ENCODE measurements at places on chromosomes 6 and 20.

GRCh38 chr6:100420711-100421110, 44.0 kb downstream of the SIM1 start:
- peak; percentile 65 for DNase-seq

DNA sequence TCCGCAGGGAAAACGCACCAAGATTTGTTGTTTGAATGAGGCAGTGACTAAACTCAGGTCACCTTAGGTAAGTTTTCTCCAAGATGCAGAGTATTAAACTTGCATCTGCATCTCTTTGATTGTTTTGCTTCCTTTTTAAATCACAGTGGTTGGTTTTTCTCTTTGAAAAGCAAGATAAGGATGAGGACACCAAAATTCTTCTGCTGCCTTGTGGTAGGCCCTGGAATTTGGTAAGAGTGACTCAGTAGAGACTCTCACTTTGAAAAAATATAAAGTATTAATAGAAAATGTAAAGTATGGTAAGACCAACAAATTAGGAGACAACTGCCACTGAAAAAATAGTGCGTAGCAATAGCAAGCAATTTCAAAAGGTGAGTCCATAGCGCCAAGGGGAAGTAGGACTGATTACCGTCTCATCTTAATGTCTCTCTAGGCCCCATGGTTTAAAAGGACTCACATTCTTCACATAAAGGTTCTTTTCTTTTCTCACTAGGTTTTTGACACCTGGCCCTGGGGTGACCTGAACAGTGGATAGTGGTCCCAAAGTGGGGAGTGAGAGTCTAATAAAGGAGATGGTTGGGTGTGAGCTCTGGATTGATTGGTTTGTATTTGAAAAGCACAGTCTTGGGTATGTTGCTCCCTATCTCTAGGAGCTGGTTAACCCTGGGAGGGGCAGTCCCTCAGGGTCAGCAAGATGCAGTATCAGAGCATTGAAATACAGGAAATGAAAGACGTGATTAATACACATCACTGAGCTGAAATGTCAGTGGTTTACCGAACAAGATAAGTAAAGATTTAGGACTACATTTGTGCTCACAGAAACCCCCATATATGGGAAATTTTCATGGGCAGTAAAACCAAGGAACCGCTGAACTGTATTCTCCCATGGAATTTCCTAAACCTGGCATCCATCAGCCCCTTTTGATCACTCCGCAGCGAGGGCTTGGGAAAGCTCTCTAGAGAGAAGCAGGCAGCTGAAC, 221.2 kb downstream of the SLC24A3 start:
- DNase-seq = no peak

DNA sequence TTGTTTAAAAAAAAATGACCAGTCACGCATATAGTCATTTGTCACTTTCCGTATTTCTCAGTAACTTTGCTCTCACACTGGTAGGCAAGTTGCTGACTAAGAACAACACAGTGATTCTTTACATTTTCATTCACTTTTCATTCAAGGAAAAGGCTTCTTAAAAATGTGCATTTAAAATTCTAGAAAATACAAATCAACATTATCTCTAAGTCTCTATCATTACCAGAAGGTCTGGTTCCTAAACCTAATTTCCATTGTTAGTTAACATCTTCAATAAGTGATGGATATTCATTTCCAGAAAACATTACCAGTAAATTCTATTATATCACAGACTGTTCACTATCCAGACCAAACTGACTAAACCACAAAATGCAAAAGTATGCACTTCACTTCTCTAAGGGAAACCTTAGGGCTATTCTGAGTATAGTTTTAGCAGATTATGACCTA, 115.3 kb downstream of the AHI1 start:
- no peak for DNase-seq

- no peak for DNase-seq
Observed at GRCh38 chr6:137430954-137431353, 63.2 kb downstream of the OLIG3 start.

DNA sequence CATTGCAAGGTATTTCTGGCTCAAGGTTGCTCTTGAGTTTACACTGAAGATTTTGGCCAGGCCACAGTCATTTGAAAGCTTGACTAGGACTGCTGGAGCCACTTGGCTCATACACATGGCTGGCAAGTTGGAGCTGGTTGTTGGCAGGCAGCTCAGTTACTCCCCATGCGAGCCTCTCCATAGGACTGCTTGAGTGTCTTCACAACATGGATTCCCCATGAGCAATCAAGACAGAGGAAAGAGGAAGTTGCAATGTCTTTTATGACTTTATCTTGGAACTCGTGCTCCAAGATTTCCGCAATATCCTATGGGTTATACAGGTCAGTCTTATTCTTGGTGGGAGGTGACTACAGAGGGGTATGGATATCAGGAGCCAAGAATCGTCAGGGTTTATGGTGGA, 1.4 kb upstream of the MANBAL start:
- no peak for DNase-seq

GRCh38 chr6:89298680-89299465, 16.2 kb downstream of the GABRR2 start:
- no peak for DNase-seq

GRCh38 chr20:13221673-13222318, 722 bp downstream of the ISM1 start:
- DNase-seq = peak; percentile 87

DNA sequence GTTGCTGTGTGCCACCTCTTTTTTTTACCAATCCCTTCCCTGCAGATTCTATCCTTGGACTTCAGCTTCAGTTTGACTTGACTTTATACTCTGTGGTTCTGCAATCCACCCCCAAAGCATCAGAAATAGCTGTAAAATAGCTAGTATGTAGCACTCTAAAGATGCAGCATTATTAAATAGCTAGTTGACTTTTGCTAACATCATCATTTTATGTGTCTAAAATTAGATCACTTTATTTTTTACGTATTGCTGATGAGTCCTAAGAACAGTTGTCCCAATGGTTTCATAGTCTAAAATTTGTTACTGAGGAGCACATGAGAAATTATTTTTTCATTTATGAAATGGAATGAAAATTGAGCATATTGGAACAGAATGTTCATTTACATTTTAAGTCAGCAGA, 138.2 kb downstream of the NKAIN2 start:
- DNase-seq = no peak

GRCh38 chr6:11120271-11121005, 8.9 kb upstream of the ERVFRD-1 start:
- DNase-seq = no peak
